Uterus (tissue), 4 donors: ENCODE measurements at places on chromosomes 7 and 10. TPM values are rescaled to one million over a fixed set of nuclear protein-coding genes. Genes with fewer than 3 reads are reported as not detected.

Gene AKR1D1
- not detected for total RNA-seq

Gene PNLIPRP1
- total RNA-seq, result not detected

DNA sequence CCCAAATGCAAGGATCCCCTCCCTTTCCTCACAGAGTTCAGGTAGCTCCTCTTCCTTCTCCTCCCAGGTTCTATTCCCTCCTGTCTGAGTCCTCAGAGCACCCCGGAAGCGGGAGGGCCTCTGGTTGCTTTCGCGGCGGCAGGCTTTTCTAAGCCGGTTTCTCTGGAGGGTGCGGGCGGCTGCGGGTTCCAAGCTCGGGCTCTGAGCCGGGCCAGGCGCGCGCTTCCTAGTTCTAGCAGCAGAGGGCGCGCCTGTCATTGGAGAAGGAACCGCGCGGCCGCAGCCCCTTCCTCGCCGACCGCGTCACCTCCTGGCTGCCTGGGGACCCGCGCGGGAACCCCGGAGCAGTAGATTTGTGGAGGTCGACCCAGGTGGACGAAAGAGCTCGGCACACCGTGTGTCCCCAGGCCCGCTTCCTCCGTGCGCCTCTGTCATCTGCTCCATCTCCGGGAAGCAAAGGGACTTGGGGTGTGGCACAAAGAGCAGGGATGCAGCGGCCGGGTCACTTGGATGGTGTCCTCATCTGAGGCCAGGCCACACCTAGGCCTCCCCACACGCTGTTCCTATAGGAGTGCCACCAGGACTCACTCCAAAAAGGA lies 389.0 kb upstream of the PODXL start:
- DNase-seq, result peak; percentile 23

Gene YAE1
- total RNA-seq, result 54.2 TPM

Gene FLNC
- total RNA-seq, result 114 TPM

DNA sequence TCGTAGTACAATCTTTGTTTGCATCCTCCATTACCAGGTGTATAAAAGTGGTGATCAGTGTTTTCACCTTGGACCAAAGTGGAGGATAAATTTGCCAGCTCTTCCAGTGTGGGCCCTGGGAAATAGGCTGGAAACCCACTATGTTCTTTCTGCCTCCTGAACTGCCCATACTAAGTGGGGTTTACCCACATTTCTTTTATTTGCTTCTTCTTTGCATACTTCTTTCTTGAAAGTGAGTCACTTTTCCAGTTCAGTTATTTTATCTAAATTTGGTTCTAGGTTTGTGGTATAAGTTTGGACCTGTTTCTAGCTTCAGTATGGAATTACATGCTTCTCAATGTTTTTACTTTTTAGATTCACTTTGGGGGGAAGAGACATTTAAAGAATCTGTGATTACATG lies 126.2 kb upstream of the ACBD5 start:
- no peak for DNase-seq

DNA sequence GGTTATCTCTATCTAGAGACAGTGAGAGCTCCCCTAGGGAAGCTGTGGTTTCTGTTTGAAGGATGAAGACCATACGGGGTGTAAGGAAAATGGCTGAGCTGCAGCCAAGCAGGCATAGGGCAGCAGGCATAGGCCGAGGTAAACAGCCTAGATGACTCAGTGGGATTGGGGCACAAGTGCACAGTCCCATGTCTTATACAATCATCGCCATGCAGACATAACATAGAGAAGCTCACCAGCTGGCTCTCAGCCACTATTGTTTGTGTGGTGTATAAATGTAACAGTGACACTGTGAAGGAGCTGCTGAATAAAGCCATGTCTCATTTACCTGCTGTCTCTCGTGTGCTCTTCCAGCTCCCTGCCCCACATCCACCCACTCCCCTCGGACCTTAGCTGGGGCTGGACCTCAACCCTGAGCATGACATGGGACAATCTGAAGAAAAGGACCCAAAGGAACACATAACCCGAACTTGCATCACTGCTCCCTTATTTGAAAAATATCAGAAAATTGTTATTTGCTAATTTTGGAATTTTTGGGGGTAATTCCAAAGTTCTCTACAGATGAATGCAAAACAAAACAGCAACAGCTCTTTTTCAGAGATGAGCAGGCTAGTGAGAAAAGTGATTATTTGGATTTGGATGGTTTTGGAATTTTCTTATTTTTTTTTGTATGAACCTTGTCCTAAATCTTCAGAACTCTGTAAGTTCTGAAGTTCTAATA lies 582.7 kb downstream of the REEP3 start:
- no peak for DNase-seq

GRCh38 chr10:94591461-94592205 lies 46.0 kb downstream of the HELLS start:
- DNase-seq, result no peak

Gene OR2A42
- not detected for total RNA-seq

DNA sequence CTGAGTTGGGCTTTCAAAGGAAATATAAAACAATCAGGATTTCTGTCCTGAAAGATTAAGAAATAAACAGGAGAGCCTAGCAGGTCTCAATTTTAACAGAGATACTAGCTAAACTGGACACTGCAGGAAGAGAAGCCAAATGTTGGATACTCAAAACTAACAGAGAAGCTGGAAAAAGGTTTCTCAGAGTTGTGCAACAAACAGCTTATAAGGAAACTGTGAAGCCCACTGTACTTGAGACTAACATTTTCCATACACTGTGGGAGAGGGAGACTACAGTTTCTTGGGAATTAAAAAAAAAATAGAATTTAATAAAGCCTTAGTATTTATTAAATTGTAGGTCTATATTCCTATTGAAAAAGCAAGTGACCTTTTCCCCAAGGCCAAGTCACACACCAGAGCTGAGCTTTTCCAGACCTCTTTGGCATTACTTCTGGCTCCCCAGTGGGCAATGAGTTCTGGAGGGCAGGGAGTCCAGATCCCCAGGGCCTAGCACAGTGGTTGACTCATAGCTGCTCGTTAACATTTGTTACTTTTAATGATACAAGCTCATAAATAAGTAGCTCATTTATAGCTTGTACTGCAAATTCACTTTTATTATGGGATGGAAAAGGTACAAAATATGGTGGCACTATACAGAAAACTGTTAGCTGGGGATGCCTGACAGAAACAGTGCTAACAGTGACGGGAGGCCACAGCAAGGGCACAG lies 68.3 kb downstream of the MINDY3 start:
- DNase-seq, result peak; percentile 44

DNA sequence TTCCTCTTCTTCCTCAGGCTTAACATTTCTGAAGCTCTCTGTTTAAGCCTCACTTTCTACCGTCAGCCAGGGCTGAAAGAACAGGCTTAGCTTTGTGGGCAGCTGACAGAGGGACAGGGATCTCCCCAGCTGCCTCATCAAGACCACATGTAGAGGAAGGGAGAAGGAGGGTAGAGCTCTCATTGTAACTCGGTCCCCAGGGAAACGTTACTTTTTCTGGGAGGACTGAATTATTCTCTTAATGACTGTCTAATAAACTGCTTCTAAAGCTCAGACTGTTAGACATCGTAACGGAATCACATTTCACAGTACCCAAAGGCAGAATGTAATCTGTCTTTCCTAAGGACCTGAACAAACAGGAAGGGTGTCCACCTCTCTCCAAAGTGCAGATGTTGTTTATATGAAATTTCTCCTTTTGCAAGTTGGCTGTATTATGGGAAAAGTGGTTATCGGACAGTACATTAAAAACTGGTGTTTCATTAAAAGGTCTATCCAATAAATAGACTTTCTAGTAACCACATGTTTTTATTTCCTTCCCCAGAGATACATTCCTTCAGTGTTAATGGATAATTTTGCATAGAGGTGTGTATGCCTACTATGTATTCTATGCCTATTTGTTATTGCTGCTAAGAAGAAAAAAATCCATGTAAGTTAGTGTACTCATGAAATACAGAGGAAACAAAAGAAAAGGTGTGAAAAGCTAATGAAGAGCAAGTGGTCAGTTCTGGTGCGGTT lies 144.2 kb downstream of the CTTNBP2 start:
- no peak for DNase-seq

Gene HTR5A
- not detected for total RNA-seq

Gene BLOC1S2
- 19.9 TPM for total RNA-seq
